Astrocyte (in vitro differentiated cells and primary cell): ENCODE measurements at places on chromosomes 5 and 9. TPM values are rescaled to one million over a fixed set of nuclear protein-coding genes. Genes with fewer than 3 reads are reported as not detected.

DNA sequence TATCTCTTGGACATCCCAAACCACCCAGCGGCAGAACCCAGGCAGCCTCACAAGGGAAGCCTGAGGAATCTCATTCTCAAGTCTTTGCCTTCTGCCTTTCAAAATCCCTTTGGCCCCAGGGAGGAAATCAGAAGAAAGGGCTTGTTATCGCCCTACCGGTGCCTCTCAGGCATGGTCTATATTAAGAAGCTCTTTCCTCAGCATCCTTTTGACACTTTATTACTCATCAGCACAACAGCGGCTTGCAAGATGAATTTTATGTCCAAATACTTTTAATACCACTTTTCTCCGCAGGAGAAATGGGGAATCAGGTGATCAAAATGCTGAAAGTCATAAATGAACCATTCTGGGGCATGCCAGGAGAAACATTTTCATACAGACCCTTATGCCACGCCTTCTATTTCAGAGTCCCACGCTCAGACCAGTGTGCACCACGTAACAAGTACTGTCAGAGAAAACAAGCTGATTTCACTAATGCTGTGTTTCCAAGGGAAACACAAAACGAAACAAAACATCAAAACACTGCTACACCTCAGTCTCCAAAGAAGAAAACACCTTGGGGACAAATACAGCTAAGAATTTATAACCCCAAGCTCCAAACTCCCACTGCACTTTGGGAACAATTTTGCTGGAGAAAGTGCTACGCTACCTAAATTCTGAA, 30.0 kb downstream of the RAPGEF1 start:
- no peaks in the 10 kb centered on the region for H3K36me3 ChIP-seq
- H3K27me3 ChIP-seq = no peaks in the 10 kb centered on the region
- DNase-seq = peak; percentile 59
- H3K4me1 ChIP-seq = peaks cover 24% of the 10 kb centered on the region
- H3K4me3 ChIP-seq = no peak overlapping the region

DNA sequence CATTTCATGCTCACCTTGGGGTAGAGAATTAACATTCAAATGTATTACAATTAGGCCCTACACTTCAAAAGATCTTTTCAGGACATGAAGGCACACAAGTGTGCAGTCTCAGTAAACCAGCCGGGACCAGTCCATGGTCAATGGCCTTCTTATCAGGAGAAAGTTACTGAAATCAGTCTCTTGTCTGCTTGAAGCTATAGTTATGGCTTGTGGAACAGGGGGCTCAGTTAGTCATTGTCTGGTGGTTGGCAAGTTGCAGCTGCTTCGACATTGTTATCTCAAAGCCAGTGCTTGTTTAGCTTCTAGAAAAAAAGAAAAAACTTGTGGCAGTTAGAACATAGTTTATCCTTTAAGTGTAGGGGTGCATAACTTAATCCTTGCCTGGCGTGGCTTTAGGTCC, 213.1 kb upstream of the ACO1 start:
- no peaks in the 10 kb centered on the region for H3K36me3 ChIP-seq
- no peaks in the 10 kb centered on the region for H3K27me3 ChIP-seq
- H3K4me1 ChIP-seq = no peaks in the 10 kb centered on the region

DNA sequence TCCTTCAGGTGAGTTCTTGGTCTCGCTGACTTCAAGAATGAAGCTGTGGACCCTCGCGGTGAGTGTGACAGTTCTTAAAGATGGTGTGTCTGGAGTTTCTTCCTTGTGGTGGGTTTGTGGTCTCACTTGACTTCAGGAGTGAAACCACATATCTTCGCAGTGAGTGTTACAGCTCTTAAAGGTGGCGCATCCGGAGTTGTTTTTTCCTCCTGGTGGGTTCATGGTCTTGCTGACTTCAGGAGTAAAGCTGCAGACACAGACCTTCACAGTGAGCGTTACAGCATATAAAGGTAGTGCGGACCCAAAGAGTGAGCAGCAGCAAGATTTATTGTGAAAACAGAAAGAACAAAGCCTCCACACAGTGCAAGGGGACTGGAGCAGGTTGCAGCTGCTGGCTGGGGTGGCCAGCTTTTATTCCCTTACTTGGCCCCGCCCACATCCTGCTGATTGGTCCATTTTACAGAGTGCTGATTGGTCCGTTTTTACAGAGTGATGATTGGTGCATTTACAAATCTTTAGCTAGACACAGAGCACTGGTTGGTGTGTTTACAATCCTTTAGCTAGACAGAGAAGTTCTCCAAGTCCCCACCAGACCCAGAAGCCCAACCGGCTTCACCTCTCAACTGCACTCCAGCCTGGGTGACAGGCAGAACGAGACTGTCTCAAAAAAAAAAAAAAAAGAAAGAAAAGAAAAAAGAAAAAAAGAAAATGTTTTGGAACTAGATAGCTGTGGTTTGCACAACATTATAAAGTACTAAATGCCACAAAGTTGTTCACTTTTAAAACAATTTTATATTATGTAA, 9.1 kb upstream of the ERMP1 start:
- no peak overlapping the region for H3K4me3 ChIP-seq
- DNase-seq = peak; percentile 10
- H3K27me3 ChIP-seq = peaks cover 52% of the 10 kb centered on the region
- H3K36me3 ChIP-seq = no peaks in the 10 kb centered on the region

DNA sequence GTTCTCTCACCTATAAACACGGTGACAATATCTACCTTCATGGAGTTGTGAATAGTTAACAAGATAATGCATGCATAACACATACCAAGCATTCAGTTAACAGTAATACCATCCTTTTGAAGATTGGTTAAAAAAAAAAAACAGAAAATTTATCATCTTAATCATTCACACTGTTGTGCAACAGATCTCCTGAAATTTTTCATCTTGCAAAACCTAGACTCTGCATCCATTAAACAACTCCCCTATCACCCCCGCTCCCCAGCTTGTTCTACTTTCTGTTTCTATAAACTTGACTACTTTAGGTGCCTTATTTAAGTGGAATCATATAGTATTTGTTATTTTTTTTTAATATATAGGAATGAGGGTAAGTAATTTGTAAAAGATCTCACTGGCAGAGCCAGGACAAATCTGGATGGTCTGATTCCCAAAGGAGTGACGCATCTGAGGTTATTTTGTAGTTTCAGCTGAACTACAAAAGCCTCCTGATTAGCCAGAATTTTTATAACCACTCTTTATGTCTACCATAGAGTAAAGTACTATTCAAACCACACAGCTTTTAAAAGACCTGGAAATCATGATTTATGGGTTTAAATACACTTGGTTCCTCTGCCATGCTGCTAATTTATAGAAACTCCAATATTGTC, 93.0 kb downstream of the FANCC start:
- H3K36me3 ChIP-seq = no peaks in the 10 kb centered on the region
- H3K4me1 ChIP-seq = no peaks in the 10 kb centered on the region
- DNase-seq = no peak
- H3K27ac ChIP-seq = no peak overlapping the region

GRCh38 chr5:73231246-73231778, 58.3 kb downstream of the TMEM174 start:
- no peak for DNase-seq
- peaks cover 10% of the 10 kb centered on the region for H3K27me3 ChIP-seq
- H3K36me3 ChIP-seq = no peaks in the 10 kb centered on the region
- H3K4me1 ChIP-seq = peaks cover 17% of the 10 kb centered on the region
- no peak overlapping the region for H3K4me3 ChIP-seq
- H3K27ac ChIP-seq = no peak overlapping the region

GRCh38 chr5:154002511-154003020, 36.1 kb downstream of the FAM114A2 start:
- DNase-seq = no peak
- H3K4me1 ChIP-seq = no peaks in the 10 kb centered on the region
- no peaks in the 10 kb centered on the region for H3K27me3 ChIP-seq

DNA sequence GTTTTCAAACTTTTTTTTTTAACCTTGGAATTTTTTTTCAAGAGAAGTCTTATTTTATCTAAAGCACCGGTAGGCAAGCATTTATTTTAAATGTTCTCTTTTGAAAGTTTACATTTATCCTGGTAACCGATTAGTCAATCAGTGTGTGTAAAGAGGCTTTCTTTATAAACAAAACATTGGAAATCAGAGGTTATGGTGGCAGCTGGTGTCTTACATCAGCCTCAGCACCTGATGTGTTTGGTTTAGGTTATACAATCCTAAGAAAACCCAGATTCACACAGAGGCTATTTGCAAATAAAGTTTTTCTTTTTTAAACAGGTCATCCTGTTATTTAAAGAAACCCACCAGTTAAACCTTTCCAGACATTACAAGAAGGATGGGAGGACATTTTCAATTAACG, 173.3 kb upstream of the GDNF start:
- H3K27me3 ChIP-seq = peaks cover 10% of the 10 kb centered on the region
- no peak for DNase-seq
- H3K4me3 ChIP-seq = no peak overlapping the region
- H3K4me1 ChIP-seq = no peaks in the 10 kb centered on the region

- no peak overlapping the region for H3K27ac ChIP-seq
- no peaks in the 10 kb centered on the region for H3K27me3 ChIP-seq
- no peak overlapping the region for H3K4me3 ChIP-seq
- no peaks in the 10 kb centered on the region for H3K36me3 ChIP-seq
Measured at GRCh38 chr9:135949501-135950134, 11.6 kb downstream of the UBAC1 start.

- no peak overlapping the region for H3K4me3 ChIP-seq
- H3K27ac ChIP-seq = no peak overlapping the region
- no peaks in the 10 kb centered on the region for H3K27me3 ChIP-seq
- no peaks in the 10 kb centered on the region for H3K4me1 ChIP-seq
- no peak for DNase-seq
Measured at GRCh38 chr5:27511061-27511460, 472.7 kb upstream of the CDH9 start.

- H3K27ac ChIP-seq = peak overlapping the region; percentile 22
- no peaks in the 10 kb centered on the region for H3K27me3 ChIP-seq
- no peaks in the 10 kb centered on the region for H3K36me3 ChIP-seq
- peak overlapping the region; percentile 30 for H3K4me3 ChIP-seq
- peaks cover 19% of the 10 kb centered on the region for H3K4me1 ChIP-seq
- DNase-seq = peak; percentile 64
Measured at GRCh38 chr5:179553875-179554274, 3.5 kb downstream of the RUFY1 start.

GRCh38 chr9:107750741-107751566, 261.4 kb upstream of the KLF4 start:
- no peaks in the 10 kb centered on the region for H3K27me3 ChIP-seq
- H3K36me3 ChIP-seq = no peaks in the 10 kb centered on the region
- peak overlapping the region; percentile 83 for H3K27ac ChIP-seq
- peak; percentile 98 for DNase-seq
- H3K4me3 ChIP-seq = no peak overlapping the region

DNA sequence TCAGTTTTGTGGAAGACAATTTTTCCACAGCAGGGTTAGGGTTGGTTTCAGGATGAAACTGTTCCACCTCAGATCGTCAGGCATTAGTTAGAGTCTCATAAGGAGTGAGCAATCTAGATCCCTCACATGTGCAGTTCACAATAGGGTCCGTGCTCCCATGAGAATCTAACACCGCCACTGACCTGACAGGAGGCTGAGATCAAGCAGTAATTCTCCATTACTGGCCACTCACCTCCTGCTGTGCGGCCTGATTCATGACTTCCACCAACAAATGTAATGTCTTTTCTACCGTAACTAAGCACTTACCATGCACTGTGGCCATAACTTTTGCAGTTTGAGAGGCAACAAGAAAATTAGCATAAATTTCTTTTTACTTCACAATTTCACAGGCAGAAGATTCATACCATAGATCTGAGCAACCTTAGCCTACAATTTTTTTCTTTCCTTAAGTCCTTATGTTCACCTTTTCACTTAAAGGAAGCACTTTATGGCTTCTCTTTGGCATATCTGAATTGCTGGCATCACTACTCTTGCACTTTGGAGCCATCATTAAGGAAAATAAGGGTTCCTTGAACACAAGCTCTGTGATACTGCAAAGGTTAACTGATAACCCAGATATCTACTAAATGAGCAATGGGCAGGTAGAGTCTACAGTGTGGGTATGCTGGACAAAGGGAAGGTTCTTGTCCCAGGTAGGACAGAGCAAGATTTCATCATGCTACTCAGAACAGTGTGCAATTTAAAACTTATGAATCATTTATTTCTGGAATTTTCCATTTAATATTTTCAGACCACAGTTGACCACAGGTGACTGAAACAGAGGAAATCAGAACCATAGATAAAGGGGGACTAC, 83.0 kb upstream of the IFNK start:
- H3K27me3 ChIP-seq = no peaks in the 10 kb centered on the region
- no peak overlapping the region for H3K27ac ChIP-seq
- H3K36me3 ChIP-seq = no peaks in the 10 kb centered on the region

PDCD1LG2 gene
- total RNA-seq = 8.8 and 9.4 TPM in 2 replicates

TEX48 gene
- total RNA-seq = not detected in 2 replicates

FAM151B gene
- total RNA-seq = 2.9 and 4.4 TPM in 2 replicates

SMIM15 gene
- total RNA-seq = 83.3 and 86.6 TPM in 2 replicates
